Naive thymus-derived CD8-positive, alpha-beta T cell (primary cell): ENCODE measurements at places on chromosomes 4 and X.

DNA sequence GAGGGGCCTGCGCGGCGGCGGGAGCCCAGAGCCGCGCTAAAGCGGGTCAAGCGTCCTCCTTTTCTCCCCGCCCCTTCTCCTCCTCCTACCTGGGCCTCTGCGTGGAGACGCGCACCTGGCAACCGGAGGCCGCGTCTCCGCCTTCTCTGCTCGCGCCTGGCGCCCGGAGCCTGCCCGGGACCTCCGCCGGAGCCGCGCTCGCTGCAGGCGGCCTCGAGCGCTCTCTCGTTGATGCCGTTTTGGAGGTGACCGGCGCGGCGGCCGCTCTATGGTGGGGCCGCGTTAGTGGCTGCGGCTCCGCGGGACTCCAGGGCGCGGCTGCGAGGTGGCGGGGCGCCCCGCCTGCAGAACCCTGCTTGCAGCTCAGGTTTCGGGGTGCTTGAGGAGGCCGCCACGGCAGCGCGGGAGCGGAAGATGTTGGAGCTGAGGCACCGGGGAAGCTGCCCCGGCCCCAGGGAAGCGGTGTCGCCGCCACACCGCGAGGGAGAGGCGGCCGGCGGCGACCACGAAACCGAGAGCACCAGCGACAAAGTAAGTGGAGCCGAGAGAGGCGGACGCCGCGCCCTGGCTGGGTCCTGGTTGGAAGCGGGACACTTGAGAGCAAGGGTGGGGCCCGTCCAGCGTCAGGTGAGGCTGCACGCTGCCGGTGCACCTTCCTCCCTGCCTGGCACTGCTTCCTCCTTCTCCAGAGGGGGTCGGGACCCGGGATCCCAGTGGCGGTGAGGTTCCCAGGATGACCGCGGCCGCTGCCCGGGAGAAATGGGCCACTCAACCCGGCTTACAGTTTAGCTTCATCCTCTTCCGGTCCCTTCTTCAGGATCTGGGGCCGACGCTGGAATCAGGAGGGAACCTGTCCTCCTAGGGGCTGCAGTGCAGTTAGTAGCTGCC, at the start of gene CDS1:
Gene CDS1 (plus strand): TSS at position 140 of the 888 bp plus-strand sequence. CDS start 275 bp downstream, at position 415.
- H3K36me3 ChIP-seq = peaks cover under 1% of the 10 kb centered on the region
- peak within 1 kb of the TSS; percentile 82 for H3K27ac ChIP-seq
- H3K4me1 ChIP-seq = peaks cover 19% of the 10 kb centered on the region
- H3K4me3 ChIP-seq = peak within 1 kb of the TSS; percentile 84
- peaks cover 45% of the 10 kb centered on the region for H3K27me3 ChIP-seq

DNA sequence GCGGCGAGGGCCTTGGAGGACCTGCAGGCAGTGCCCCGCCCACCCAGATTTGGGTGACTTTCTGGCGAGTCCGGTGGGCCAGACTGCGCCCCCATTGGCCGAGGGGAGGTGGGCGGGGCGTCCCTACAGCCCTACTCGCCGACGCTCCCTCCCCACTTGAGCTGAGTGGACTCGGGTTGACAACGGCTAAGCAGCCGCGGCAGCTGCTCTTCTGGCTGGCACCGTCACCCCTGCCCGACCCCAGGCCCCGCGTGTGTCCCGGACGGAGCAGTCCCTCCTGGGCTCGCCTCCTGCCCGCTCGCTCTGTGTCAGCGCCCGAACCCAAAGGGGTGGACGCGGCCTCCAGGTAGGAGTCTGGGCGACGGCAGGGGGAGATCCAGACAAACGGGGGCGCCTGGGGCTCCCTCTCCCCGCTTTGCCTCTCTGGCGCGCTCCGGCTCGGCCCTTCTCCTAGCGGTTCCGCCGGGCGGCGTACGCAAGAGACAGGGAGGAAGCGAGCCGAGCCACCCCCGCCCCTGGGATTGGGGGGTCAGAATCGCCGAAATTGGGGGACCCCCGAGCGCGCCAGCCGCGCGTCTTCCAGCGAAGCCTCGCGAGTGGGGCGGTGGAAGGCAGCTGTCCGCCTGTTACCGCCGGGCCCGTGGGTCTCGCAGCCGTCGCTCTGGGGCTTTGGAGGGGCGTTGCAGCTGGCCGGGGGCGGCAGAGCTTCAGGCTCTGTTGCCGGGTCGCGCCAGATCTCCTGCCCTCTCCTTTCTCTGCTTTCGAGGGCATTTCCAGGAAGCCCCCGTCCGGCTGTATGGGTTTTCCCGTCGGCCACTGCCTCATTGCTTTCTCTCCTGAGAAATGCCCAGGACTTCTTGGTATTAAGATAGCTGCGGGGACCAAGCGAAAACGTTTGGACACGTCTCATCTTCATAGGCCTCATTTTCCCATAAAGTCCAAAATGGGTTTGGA, 46.3 kb downstream of the STARD8 start:
- H3K4me1 ChIP-seq = no peaks in the 10 kb centered on the region
- no peaks in the 10 kb centered on the region for H3K36me3 ChIP-seq
- H3K4me3 ChIP-seq = peak overlapping the region; percentile 52
- peaks cover 5% of the 10 kb centered on the region for H3K27me3 ChIP-seq

- H3K27me3 ChIP-seq = no peaks in the 10 kb centered on the region
- peak; percentile 79 for DNase-seq
- H3K4me1 ChIP-seq = peaks cover 4% of the 10 kb centered on the region
- peak overlapping the region; percentile 77 for H3K4me3 ChIP-seq
These were observed 5.6 kb downstream of the FLNA start for GRCh38 chrX:154368630-154369448.

- H3K4me3 ChIP-seq = no peak overlapping the region
- no peaks in the 10 kb centered on the region for H3K4me1 ChIP-seq
- DNase-seq = no peak
- H3K27ac ChIP-seq = no peak overlapping the region
- H3K27me3 ChIP-seq = no peaks in the 10 kb centered on the region
These were observed 18.2 kb downstream of the EGF start for GRCh38 chr4:109930872-109931271.

DNA sequence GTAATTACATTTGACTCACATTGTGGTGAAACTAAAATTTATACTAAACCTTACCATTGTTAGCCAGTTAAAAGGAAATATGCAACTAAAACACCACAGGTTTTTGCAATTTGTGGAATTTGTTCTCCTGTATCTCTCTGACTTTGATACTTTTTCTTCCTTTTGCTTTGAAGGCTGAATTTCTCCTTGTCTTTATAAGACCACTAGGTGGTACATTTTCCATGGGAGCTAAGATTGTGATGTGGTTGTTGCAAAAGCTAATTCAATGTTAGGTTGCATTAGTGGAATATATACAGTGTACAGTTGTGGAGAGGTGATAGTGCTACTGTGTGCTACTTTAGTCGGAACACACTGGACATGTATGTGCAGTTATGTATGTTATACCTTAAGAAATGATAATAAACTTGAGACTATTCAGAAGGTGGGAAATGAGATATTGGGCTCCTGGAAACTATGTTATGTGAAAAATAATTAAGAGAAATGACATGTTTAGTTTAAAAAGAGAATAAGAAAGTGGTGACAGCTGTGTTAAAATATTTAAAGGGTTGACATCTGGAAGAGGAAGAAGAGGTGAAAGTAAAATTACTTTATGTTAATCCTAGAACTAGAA, 70.3 kb downstream of the ARL9 start:
- H3K27me3 ChIP-seq = peaks cover 9% of the 10 kb centered on the region
- H3K4me3 ChIP-seq = no peak overlapping the region
- no peak for DNase-seq
- H3K36me3 ChIP-seq = no peaks in the 10 kb centered on the region

- no peak overlapping the region for H3K4me3 ChIP-seq
- no peaks in the 10 kb centered on the region for H3K36me3 ChIP-seq
- no peak for DNase-seq
- H3K27me3 ChIP-seq = no peaks in the 10 kb centered on the region
- H3K4me1 ChIP-seq = no peaks in the 10 kb centered on the region
These were observed 593.6 kb downstream of the KLHL13 start for GRCh38 chrX:117522725-117523700.

DNA sequence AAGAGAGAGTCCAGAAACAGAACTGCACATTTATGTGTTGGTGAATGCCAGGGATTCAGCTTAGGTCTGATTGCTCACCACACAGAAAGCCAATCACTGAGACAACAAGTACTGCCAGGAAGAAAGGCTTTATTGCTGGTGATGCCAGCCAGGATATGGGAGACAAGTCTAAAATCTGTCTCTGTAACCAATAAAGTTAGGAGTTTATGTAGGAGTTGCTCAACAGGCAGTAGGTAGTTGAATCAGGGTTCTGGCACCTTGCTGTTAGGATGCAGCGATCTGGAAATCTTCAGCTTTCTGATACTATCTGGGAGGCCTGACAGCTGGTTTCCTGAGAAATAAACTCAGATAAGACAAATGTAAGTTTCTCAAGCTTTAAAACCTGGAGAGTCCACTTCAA, 120.2 kb upstream of the ENPP6 start:
- peaks cover 1% of the 10 kb centered on the region for H3K4me1 ChIP-seq
- no peaks in the 10 kb centered on the region for H3K36me3 ChIP-seq
- no peak for DNase-seq
- H3K27me3 ChIP-seq = no peaks in the 10 kb centered on the region
- no peak overlapping the region for H3K27ac ChIP-seq
- no peak overlapping the region for H3K4me3 ChIP-seq

DNA sequence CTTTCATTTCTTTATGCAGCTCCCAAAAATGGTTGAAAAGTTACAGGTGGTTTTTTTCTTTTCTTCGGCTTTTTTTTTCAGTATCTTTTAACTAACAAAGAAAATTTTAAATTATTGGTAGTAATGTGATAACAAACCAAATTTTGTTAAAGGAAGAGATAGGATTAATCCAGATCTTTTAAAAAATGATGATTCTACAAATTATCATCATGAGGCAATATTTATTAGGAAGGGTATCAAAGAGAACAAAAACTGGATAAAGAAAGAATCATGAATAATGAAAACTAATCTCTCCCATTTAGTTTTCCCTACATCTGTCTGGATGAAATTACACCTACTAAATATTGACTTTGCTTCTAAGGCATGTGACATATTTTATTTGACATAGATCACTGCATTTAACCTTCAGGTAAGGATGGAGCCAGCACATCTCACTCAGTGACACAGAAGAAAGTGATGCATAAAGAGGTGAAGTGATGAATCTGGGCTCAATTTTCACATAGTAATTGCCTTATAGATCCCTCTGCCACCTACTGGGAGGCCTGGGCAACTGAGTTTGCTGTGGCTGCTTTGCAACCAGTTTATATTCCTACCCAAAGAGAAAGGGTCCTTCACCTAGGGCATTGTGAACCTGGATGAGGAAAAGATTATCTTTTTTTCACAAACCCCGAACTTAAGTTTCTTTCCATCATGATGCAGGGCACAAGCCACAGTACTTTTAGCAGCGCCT, 155.6 kb downstream of the HNRNPD start:
- H3K27me3 ChIP-seq = no peaks in the 10 kb centered on the region
- DNase-seq = peak; percentile 14
- H3K27ac ChIP-seq = no peak overlapping the region
- H3K4me3 ChIP-seq = no peak overlapping the region

- H3K4me1 ChIP-seq = no peaks in the 10 kb centered on the region
- H3K36me3 ChIP-seq = no peaks in the 10 kb centered on the region
- H3K4me3 ChIP-seq = no peak overlapping the region
- DNase-seq = no peak
- peaks cover 11% of the 10 kb centered on the region for H3K27me3 ChIP-seq
These were observed 348.1 kb downstream of the RAPGEF2 start for GRCh38 chr4:159451006-159451405.

DNA sequence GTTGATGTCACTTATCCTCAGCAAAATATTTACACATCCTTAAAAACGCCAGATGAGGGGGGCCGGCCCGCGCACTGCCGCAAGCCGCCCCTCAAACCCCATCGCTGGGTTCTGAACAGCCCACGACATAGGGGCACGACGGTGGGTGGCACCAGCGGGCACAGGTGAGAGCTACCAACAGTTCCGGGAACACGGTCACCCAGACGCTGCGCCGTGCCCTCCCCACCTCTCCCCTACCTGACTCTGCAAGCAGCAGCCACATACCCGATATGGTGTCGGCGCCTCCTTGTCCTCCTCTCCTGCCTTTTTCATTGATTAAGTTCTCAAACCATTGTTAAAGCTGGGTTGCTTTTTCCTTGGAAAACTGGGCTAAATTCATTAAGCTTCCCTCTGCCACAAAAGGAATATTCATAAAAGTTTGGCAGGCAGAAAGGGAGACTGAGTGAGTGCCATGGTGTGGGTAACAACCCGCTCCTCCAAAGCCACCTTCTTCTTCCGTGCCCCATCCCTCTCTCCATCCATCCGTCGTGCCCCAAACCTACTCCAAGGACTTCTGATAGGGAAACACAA, 1.4 kb downstream of the RAI2 start:
- peaks cover 39% of the 10 kb centered on the region for H3K27me3 ChIP-seq
- peak overlapping the region; percentile 85 for H3K4me3 ChIP-seq
- peaks cover 7% of the 10 kb centered on the region for H3K4me1 ChIP-seq
- DNase-seq = no peak

DNA sequence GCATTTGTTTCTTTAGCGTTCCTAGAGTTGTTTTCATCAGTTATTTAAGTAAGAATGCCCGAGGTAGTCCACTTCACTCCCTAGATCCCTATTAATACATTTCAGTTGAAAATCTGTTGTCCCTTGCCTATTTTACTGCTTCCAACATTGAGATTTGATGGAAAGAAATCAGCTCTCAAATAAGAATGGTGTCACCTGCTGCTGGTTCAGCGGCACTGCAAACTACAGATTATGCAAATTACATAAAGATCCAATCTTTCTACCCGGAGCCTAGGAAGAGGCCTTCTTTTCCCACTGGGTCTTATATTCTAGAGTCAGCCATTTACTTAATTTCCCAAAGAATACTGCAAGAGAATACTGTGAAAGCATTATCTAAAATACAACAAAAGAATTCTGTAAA, 597.6 kb upstream of the MAGEB2 start:
- H3K27me3 ChIP-seq = no peaks in the 10 kb centered on the region
- no peaks in the 10 kb centered on the region for H3K36me3 ChIP-seq
- H3K4me3 ChIP-seq = no peak overlapping the region

DNA sequence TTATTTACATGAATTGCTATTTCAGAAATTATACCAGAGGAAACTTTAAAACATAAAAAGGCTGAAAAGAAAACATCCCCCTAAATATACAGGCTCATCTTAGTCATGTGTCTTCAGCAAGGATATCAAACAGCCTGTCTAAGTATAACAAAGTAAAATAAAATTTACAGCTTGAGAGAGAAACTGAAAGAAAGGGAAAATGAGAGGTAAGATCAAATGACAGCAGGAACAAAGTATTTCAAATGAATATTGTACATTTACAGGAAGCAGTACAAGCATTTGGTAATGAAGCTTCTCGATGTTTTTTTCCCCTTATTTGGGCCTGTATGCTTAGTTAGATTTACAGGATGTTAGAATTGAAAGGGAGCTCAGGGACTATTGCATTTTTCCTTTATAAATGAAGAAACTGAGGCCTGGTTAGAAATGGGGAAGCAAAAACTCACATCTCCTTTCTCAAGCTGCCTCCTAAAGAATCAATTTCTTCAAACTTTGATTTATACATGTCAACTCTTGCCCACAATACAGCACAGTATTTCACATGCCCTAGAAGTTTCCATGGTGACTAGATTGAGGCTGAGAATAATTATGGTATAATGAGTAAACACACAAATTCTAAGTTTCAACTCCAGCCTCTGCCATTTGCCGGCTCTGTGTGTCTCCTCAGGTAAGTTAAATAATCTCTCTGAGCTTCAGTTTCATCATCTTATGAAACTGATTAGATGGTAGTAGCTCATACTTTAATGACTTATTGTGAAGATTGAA, 29.3 kb downstream of the DAPP1 start:
- peak overlapping the region; percentile 84 for H3K27ac ChIP-seq
- H3K27me3 ChIP-seq = no peaks in the 10 kb centered on the region
- peak; percentile 19 for DNase-seq
- peak overlapping the region; percentile 54 for H3K4me3 ChIP-seq
- H3K36me3 ChIP-seq = no peaks in the 10 kb centered on the region
- H3K4me1 ChIP-seq = peaks cover 45% of the 10 kb centered on the region
